ENCODE measurements at places on chromosomes 12 and 14.

DNA sequence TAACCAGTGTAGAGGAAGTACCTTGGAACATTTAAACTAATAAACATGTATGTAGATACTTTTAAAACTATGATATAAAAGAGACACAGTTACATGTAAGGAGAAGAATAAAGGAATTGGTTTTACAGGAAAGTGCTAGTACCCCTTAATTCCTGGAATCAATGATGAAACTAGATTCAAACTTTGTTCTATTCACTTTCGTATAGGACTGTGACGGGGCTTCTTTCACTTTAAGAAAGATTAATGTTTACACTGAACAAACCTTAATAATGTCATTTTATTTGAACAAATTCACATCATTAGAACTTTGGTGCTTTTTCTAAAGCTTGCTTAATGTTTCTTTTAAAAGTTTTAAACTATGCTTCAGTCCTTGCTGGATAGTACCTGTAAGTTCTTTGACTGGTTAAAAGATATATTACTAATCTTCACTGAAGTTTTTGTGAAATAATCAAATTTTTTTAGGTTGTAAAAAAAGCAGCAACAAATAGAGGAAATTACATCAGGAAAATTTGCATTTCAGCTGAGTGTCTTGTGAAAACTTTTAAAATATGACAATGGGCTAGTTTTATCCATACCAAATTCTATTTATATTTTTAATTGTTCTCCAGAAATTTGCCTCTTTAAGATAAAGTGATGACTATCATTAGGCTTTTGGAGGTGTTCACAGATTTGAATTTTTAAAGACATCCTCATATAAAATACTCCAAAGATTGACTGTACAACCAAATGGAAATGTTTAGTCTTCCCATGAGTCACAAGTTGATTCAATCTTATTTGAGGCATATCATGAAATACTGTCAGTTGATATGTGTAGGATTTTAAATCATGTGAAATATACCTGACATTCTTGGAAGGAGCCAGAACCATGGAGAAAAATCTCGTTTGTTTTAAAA is 36.2 kb downstream of the PAPOLA start:
- no peak for DNase-seq

GRCh38 chr14:29671034-29671433 is 256.6 kb downstream of the PRKD1 start:
- no peak for DNase-seq

DNA sequence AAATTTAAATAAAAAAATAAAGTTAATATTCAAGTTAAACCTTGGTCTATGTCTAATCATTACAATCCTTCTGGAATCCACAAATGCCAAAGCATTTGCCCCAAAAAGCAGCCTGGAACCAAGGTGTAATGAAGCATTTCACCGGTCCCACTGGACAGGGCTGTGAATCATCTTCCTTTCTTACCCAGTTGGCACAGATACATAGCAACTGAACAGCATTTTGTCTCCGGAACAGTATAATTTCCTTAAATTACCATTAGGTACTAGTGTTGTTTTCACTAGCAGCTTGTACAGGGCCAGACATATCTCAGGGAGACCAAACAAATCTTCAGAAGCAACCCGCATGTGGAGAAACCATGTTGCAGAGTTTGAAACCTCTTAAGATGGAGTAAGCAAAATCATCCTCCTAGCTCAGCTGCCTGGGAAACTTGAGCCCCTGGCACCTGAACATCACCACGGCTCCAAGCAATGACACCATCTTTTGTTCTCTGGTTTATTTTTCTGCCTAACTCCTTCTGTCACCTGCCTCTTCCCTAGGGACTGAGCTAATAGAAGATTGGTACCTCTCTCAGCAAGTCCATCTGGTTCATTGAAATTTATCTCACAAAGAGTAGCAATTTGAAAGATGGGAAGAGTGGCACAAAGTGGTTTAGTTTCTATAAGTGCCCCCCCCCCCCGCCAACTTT is 17.9 kb upstream of the MDM1 start:
- no peak for DNase-seq

DNA sequence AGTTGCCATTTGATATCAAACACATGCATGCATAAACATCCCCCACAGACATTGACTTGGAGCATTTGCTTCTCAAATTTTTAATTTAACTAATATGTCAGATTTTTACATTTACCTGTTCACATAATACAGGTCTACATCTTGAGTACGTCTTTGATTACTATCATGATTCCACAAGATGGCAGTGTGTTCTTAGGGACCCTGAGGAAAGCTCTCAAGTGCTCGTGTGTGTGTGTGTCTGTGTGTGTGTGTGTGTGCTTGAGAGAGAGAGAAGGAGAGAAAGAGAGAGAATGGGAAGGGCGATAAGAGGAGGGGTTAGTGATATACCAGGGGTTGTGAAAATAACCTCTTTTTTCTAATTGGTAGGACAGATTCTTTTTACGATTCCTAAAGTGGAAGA is 167.1 kb upstream of the OR4E1 start:
- no peak for DNase-seq

DNA sequence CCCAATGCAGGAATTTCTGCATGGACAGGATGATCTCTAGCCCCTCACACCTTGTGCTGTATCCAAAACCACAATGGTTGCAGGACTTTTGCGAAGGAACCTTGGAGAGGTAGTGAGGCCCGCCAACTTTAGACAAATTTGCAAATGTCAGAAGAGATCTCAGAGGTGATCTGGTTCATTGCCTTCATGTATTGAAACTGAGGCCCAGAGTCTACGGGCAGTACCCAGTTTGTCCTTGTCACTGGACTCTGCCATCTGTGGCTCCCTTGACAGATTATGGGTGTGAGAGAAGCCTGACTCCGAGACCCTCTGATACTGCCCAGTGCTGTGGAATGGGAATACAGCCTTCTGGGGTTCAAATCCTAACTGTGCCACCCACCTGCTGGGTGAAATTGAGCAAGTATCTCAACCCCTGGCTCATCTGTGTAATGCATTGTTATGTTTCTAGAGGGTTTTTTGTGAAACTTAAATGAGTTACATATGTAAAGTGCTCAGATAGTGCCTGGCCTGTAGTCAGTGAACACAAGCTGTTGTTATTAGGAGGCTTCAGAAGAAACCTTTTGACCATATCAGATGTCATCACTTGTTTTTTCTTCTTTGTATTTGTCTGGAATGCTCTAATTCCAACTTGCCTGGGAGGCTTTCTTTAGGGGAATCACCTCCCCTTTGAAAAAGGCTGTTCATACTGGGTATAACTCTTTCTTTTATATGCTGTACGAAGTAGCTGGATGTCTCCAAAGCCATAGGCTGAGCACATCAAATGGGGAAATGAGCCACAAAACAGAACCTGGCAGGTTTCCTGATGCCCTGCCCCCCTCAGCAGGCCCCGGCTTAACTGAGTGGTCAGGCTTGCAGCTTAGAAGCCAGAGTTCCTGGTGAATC is 71.4 kb upstream of the SRSF5 start:
- no peak for DNase-seq

- no peak for DNase-seq
Observed at GRCh38 chr14:55239320-55239719, 31.9 kb upstream of the FBXO34 start.

- no peak for DNase-seq
Observed at GRCh38 chr14:34614638-34615037, 15.3 kb downstream of the SNX6 start.

DNA sequence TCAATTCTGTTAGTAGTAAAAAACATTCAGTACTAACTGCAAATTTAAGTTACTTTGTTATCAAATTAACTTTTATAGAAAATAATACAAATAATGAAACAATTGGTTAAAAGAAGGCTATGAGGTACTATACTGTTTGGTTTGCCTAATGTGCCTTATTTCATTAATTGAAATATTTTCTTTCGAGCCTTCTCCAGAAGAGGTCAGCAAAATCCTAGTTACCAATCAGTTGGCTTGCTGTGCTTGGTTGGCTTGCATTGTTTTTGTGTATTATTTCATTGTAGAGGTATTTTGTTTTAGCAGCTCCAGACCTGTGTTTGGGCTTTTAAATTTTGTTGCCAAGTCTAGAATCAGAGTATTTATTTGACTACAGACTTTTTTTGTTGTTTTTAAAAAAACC is 68.5 kb downstream of the AEBP2 start:
- no peak for DNase-seq

DNA sequence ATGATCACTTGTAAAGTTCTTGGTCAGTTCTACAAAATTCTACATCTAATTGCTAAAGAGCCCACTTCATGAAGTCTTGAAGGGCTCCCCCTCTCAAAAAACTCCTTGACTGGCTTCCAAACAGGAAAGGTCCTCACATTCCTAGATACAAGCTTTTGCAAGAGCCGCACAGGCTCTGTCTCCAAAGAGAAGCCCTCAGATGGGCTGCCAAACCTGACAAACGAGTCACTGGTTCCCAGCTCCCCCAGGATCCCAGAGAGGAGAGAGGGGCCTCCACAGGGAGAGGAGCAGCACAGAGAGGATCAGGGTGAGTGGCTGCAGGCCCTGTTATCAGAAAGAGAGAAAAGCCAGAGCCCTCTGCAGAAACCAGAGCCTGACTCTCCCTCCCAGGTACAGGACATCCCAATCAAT is 5.8 kb downstream of the NID2 start:
- no peak for DNase-seq

GRCh38 chr12:16763901-16764300 is 157.9 kb upstream of the LMO3 start:
- no peak for DNase-seq

GRCh38 chr12:95790033-95790916 is at the start of gene NTN4:
NTN4 (minus strand) TSS chr12:95790764; CDS start chr12:95790309, 455 bp downstream.
- peak; percentile 49 for DNase-seq

DNA sequence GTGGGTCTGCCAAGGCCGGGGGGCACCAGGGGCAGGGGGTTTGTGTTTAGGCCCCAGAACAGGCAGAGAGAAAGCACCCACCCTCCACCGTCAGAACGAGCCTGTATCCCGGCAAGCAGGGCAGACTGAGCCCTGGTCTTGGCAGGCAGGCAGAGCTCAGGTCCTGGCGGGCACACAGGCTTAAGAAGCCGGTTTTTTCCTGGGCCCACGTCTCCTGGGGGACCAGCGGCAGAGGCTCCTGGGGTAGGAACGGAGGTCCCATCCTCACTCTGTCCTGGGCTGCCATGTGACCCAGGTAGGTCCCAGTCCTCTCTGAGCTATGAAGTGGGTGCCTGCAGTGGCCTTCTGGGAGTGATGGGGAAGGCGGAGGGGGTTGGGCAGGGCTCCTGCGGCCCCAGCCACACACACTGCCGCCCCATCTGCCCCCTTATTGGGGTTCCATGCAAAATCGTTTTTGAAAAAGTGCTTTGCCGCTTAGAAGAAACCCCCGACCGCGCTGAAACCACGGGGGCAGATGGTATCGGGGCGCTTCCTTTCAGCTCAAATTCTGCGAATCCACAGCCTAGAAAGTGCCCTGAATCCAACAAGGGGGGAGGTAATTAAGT is 24.2 kb downstream of the SH2B3 start:
- no peak for DNase-seq

DNA sequence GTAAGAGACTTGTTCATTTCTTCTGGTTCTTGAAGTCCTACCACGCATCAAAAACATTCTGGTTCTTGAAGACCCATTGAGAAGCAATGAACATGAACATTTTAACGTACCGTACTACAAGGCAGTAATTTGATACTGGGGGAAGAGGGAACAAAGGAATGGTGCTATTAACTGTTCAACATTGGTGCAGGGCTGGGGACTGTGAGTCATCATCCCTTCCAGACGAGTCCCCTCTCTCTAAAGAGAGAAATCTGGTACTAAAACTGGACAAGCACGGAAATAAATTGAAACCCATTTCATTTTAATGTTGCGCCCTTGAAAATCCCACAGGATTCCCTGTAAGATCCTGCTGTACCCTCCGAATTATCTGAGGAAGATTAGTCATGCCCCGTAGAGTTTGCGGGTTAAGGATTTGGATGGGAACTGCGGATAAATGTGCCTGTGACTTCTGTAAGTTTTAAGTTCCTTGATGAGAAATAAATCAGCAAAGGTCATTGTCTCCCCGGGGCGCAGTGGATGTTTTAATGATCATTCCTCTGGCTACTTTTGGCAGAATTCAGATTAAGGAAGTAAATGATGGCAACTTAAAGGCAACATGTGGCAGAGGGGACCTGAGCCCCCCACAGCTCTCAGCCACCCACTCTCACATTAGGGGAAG is 78.6 kb downstream of the KCNK13 start:
- DNase-seq = no peak

DNA sequence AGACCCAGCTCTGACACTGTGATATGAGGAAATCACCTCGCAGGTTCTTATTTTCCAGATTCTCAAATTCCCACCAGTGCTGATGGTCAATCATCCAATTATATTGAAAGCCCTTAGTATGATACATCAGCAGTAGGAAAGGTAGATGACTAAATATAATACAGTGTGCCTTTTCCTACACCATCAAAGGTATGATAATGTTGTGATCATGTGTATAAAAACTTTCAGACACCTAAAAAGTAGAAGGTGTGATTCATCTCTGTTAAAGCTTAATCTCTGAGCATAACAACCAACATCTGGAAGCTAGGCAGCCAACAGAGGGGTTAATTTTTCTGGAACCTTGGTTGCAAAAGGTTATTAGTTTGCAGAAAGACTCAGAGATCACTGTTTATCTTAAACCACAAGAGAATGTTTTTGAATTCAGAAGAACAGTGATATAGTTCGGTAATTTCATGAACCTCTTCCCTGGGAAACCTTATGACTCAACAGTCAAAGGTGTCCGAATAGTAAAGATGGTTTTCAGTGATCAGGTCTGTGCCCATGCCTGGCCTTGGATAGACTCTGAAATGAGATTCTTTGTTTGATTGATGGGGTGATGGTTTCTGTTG is 122.5 kb downstream of the ETV6 start:
- no peak for DNase-seq

- DNase-seq = peak; percentile 76
Observed at GRCh38 chr12:124655698-124656516, 88.5 kb upstream of the NCOR2 start.

- peak; percentile 76 for DNase-seq
Observed at GRCh38 chr14:99192028-99192621, 79.9 kb downstream of the BCL11B start.

DNA sequence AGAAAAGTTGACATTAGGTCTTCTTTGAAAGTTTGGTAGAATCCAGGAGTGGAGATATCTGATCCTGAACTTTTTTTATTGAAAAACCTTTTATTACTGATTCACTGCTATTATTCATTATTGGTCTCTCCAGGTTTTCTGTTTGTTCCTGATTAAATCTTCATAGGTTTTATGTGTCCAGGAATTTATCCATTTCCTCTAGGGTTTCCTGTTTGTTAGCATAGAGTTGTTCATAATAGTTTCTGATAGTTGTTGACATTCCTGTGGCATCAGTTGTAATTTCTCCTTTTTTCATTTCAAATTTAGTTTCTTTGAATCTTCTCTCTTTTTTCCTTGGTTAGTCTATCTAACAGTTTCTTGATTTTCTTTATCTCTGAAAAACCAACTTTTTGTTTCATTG is 370.3 kb downstream of the SLC6A15 start:
- DNase-seq = no peak

- no peak for DNase-seq
Observed at GRCh38 chr12:105280966-105281693, 45.2 kb upstream of the APPL2 start.

GRCh38 chr12:2271961-2272360 is 219.2 kb downstream of the CACNA1C start:
- no peak for DNase-seq

- DNase-seq = no peak
Observed at GRCh38 chr12:52251367-52252051, 18.5 kb downstream of the KRT7 start.
